Stimulated activated effector memory CD8-positive, alpha-beta T cell treated with anti-CD3 and anti-CD28 coated beads, Interleukin-12 subunit alpha, Interleukin-12 subunit beta, amount 100 ng/mL, for 72 hours (primary cell): ENCODE measurements at places on chromosomes 11 and 22.
A peak's percentile ranks its signal among the peaks of the same experiment; 100 is the strongest.

GRCh38 chr22:49062155-49062801, 765.4 kb downstream of the BRD1 start:
- DNase-seq: no peak

DNA sequence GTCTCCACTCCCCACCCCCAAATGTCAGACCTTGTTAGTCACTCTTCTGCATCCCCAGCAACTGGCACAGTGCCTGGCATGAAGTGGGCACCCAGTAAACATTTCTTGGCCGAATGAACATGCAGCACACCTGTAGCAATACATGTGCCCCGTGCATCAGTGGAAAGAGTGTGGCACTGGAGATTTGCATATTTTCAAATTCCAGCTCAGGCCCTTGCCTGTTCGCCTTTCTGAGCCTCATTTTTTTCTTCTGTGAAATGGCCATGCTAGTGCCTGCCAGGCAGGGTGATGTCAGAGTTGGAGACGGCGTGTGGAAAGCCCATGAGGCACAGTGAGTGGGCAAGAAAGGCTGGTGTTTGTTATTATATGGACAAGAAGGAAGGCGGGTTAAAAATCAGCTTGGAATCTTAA, 38.7 kb downstream of the CD82 start:
- DNase-seq: no peak

- no peak for DNase-seq
These were observed 27.8 kb downstream of the LGR4 start for GRCh38 chr11:27444801-27445215.

GRCh38 chr11:762421-763072, 14.7 kb downstream of the GATD1 start:
- DNase-seq: no peak

- DNase-seq: no peak
These were observed 6.7 kb downstream of the CPT1B start for GRCh38 chr22:50571264-50572175.

GRCh38 chr22:43889860-43890253, 2.0 kb downstream of the PNPLA5 start:
- no peak for DNase-seq

DNA sequence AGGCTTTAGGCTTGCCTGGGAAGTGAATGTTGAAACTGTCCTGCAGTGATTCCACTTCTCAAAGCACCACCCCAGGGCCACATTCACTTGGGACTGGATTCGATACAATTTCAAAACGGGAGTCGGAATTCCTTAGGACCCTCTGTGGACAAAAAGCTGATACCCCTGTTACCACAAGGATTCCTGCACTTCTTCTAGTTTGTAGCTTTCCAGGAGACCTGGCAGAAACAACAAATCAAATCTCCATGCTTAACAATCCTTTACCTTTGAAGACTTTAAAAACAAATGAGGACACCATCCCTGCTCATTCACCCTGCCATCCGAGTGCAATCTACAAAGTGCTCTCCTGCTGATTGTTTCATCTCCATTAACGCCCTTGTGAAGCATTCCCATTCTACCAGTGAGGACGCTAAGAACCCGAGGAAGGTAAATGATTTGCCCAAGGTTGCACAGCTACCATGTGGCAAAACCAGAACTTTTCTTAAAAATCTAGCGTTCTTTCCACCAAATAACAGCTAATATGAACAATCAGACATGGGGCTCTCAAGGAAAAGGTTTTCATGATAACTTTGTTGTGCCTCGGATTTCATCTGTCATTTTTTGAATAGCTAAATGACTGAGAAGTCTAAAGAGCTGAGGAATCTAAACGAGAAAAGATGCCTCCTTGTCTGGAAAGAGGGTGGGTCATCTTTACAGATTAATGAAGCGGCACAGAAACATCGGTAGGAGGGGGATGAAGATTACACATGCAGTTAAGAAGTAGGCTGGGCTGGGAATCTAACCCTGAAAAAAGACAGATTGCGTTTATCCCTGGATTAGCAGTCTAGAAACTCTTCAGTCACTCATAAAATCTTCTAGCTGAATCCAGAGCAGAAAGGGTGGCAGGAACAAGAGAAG, 720 bp upstream of the MPZL2 start:
- DNase-seq: no peak

DNA sequence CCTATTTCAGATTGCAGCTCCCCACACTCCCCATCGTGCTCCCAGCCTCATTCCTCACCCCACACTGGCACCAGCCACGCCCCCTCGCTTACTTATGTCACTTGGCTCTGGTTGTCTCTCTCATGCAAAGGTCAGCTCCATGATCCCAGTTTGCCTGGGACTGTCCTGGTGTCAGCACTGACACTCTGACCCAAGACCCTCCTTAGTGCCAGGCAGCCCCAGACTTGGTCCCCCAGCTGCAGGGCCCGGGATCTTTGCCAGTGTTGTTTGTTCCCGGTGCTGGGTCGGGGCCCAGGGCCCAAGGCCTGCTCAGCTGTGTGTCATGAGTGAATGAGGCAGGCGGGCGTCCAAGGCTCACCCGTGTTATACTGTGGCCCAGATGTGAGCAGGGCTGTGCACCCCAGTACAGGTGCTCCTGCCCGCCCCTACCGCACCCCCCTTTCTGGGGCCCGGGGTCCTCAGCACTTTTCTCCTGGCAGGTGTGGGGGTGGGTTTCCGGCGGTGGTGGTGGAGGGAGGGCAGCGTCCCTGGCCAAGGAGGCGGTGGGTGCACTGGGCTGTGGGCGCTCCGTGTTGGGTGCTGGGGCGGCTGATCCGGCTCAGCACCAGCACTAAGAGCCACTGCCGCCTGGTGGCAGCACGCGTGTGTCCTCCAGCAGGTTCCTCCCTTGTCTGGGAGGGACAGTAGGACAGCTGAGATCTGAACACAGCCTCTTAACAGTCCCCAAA, 19.5 kb downstream of the IL17REL start:
- DNase-seq: peak; percentile 81

GRCh38 chr11:6419009-6419631, at the start of gene APBB1:
TSS of gene APBB1 (minus strand) at chr11:6419094. CDS start at chr11:6411347, 7,747 bp downstream.
- DNase-seq: peak; percentile 81

DNA sequence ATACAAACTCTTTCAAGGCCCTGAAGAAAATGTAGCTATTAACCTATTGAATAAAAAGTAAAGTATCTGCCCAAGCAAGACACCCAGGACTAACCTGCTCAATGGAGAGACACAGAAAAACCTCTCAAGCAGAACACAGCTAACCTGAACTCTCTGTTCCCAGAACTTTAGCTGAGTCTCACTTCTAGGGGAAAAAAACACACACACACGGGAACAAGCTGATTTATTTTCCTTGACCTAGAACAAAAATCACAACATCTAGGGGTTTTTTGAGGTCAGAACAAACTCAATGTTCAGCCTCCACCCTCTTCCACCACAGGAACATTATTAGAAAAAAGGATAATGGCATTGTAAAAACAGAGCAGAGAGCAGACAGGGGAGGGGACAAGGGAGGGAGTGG, 121.6 kb downstream of the BBOX1 start:
- no peak for DNase-seq

DNA sequence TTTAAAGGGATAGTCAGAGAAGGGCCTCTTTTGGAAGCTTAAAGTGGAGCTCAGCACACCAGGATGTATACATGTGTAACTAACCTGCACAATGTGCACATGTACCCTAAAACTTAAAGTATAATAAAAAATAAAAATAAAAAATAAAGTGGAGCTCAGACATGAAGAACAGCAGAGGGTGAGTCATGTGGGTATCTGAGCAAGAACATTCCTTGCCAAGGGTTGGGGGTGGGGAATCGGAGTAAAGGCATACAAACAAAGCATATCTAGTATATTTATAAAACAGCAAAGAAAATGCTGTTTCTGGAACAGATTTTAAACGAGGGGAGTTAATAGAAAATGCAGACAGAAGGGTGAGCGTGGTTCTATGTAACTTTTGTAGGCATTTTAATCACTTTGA, 562.6 kb upstream of the ANO3 start:
- no peak for DNase-seq

DNA sequence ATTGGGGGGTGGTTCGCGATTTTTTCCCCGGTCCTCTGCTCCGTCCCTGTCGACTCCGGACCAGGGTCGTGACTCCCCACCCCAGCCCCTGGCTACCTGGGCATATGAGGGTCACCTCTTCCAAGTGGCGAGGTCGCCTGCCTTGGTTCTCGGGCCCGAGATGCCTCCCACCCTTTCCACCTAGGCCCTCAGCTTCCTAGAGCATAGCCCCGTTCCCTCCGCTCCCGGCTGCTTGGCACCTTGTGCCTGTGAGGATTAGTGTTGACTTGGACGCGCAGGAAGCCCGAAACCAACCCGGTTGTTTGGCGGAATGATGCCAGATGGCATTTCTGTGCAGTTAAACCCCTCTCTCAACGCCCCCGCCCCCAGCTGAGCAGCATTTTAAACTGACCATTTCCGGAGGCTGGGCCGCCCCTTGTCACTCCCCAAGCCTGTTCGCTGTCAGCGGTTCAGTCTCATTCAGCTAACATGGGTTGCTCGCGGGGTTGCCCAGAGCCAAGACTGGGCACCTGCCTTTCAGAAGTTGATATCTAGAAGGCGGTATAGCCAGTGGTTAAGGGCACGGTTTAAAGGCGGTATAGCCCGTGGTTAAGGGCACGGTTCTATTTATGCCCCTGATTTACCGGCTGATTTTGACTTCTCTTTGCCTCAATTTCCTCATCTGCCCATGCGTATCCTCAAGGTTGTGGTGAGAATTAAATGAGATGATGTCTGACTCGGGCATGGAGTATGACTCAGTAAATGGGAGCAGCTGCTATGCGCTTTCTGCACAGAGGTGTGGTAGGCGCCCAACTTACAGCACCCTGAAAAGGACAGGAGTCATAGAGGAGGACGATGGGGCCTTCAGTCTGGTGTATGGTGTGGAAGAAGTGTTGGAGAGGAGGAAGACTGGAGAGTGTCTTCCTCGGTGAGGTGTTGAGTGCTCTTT, 639 bp downstream of the INCENP start:
- no peak for DNase-seq
